ENCODE measurements at places on chromosomes 3 and 15.

DNA sequence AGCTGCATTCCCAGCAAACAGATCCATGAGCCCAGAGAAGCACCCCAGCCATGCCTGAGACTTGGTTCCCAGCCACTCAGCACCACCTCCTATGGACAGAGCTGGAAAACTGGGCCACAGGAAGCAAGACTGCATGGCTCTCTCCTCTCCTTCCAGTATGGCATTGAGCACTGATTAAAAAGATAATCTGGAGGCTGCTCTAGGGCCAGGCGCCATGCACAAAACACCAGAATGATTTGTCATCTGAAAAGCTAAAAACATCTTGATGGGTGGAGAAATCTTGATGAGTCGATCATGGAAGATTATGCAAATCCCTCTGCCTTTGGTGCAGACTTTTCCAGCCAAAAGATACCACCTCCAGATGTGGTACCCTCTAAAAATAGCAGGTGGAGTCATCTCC lies 62.7 kb upstream of the MRPS22 start:
- DNase-seq, result no peak

DNA sequence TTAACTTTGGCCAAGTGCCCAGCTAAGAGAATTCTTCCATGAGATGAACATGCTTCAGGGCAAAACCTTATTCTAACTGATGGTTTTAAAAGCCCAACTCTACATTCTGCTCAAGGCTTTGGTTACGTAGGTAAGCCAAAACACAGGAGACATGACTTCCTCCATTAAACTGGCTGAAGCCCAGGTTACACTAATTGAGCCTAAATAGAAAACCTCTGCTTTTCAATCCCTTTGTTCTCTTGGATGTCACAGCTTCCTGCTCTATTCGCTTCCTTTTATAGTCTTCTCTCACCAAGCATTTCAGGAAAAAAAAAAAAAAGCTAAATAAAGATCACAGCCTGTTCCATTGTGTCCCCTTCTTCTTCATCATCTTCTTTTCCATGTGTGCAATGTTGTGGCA lies 420.4 kb downstream of the TIGIT start:
- DNase-seq, result no peak

DNA sequence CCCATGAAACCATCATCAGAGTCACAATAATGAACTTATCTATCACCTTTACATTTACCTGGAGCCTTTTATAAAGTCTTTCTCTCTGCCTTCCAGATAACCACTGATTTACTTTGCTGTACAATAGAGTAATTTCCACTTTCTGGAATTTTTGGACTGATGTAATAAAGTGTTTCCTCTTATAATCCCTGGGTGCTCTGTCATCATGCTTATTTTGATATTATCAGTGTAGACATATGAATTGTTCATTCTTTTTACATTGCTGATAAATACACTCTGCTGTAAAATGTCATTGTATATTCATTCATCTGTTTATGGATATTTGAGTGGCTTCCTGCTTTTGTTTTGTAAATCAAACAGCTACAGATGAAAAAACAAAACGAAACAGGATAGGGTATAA lies 27.0 kb upstream of the IREB2 start:
- no peak for DNase-seq

- no peak for DNase-seq
These were observed 1.1 kb downstream of the SNRK start for GRCh38 chr3:43287500-43287873.

- DNase-seq, result no peak
These were observed 134.5 kb downstream of the IGF1R start for GRCh38 chr15:98782801-98783200.

DNA sequence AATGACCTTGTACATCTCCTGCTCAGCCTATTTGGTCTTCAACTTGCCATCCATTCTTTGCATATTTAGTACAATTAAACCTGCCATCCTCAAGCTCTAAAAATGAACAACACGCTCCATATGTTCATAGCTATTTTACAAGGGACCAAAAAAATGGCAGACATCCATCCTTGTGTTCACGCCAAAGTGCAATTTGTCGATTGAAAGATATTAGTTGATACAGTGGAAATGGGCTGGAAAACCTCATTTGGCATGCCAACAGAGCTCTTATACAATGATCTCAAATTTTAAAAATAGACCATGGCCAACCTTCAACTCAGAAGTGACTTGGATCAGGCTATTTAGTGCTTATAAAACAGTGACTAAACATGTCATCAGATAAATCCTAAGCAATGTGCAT lies 413.6 kb upstream of the ARL6 start:
- DNase-seq, result no peak

DNA sequence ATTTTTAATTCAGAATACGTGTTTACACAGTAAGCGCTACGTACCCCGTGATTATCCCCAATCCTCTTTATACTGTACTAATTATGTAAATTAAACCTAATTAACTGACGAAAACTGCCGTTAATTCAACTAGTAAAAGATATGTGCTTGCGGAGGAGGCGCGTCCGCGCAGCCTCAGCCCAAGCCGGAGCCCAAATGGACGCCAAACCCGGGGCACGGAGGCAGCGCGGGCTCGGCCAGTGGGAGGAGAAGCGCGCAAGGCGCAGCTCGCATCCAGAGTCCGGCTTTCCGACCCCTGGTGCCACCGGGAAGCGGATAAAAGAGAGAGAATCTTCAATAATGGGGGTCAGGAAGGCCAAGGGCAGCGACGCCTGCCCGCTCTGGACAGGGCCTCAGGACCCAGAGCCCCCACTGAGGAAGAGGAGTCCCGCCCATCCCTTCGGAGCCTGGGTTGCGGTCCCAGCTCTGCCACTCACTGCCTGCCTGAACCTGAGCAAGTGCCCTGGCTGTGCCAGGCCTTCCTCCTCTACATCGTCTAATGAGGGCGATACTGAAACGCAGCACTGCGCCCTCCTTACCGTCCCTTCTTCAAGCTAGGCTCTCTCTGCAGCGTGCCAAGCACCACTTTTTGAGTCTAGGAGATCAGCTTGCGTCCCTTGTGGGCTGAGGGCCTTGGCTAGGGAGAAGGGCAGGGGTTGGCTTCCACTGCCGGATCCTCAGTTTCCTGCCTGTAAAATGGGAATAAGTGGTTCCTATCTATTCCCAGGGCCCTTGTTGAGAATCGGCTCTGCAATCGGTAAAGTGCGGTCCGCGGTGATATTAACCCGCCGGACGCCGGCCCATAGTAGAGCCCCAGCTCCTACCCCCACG lies 5.0 kb upstream of the SKOR1 start:
- DNase-seq, result no peak

DNA sequence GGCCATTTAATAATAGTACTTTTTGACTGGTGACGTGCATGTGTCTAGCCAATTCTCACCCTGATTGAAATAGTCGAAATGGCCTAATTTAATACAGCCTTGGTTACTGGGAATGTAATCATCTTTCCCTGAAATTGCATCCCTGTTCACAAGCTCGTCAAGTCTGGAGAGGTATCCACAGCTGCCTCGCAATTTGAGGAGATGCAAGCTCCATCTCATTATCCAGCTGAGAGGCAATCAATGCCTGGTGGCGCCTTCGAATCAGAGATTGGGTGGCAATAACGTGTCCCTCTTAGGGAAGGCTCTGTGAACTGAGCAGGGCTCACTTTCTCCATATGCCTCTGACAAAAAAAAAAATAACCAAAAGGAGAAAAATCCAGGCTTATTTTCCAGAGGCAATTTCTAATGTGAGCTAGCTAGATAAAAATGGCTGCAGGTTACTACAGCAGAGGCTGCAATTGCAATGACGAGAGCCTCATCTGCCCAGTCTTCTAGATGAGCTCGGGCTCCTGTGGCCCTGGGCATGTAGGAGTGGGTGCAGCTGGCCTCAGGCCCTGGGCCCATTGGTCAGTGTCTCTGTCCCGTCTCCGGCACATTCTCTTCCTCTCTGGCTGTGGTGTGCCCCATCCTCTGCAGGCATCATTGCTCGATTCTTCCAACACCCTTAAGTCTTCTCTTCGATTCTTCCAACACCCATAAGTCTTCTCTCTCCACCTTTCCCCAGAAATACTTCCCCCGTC lies 487.5 kb downstream of the GABRG3 start:
- DNase-seq, result no peak

DNA sequence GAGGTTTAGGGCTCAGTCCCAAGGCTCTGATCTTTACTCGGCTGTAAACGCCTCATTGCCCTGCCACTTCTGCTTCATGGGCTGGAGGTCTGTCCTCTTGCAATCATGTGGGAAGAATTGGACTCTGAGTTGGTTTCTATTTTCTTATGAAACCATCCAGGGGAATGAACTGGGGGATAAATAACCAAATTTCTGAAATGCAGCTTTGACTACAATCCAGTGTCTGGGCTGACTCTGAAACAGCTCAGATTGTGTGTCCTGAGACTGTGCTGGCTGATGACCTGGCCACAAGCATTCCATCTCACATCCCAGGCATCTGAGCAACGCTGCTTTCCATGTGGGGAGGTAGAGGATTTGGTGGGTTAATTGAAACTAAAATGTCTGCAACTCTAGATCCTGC lies 71.0 kb upstream of the GALNT15 start:
- no peak for DNase-seq

DNA sequence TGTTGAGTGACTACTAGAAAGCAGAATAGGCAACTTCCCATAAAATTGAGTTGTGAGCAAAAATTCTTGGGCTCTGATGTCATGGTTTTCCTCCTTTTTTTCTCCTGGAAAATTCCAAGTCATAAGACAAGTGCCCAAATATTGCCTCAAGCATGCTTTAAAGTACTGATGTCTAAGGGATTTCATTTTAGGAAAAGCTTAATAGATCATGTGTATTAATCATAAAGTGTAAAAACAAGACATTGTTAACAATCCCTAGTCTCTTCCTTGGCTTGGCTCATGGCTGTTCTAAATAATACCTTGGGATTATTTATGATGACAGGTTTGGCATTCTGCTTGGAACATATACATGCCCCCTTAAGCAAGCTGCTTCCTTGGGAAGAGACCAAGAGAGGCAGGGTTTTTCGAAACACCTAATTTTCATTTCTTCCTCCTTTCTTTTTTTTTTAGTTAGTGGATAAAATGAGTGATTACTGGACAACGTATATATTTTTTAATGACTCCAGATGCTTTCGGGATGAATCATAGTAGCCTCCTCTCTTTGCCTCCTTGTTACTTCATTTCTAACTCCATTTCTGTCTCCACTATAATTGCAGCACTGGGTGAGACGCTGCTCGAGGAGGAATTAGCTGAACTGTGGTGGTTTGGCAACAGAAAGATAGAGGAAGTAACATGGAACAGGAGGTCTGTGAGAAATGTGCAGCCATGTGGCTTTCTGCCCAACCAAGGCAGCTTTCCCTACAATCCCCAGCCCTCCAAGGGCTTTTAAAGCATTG lies 104.9 kb downstream of the TPRG1 start:
- DNase-seq, result no peak

GRCh38 chr3:97817965-97818364 lies 3.8 kb upstream of the CRYBG3 start:
- no peak for DNase-seq

DNA sequence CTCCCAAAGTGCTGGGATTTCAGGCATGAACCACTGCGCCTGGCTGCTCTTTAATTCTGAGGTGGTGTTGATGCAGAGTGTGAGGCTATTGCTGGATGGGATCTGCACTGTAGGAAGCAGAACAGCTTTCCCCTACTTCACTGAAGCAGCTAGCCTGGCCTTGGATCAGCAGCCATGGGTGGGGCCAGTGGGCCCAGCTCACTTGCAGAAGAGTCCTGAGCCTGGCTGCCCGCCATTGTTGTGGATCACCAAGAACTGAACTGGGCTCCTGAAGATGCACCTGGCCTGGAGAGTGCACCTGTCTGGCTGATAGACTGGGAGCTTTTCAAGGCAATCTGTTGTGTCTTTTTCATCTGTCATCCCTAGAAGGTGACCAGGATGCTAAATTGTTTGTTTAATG lies 11.9 kb downstream of the TLNRD1 start:
- DNase-seq, result no peak

DNA sequence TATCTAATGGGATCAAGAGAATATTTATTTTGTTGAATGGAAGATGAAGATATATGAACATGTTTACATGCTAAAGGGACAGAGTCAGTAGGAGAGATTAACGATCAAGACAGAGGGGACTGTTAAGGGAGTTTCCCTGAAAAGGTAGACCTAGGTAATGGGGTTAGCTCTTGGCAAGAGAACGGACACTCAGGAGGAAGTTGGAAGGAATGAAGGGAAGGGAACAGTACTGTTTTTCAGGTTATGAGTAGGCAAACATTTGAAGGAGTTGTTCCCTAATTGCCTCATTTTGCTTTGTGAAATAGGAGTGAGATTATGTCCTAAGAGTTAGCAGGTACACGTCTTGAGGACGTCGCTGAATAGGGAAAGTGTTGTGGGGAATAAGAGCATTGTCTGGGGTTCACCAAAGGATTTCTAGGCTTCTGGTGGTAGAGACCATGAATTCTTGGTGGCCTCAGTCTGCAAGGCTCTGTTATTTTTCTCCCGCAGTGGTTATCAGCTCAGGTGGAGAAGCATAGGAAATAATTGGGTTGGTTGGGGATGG lies 41.3 kb downstream of the PDE8A start:
- DNase-seq, result no peak

DNA sequence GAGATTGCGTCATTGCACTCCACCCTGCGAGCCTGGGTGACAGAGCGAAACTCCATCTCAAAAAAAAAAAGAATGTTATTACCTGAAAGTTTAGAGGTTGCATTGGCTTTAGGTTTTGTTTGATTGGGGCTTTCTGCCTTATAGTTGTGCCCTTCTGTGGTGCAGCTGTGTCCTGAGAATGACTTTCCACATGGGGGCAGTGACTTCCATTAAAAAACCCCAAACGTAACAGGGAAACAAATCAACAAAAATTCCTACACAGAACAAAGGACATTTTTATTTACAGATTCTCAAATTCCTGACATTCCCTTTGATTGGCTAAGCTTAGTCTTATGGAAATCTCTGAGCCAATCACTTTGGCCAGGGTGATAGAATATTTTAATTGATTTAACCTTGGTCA lies 154.1 kb upstream of the GPR149 start:
- no peak for DNase-seq

DNA sequence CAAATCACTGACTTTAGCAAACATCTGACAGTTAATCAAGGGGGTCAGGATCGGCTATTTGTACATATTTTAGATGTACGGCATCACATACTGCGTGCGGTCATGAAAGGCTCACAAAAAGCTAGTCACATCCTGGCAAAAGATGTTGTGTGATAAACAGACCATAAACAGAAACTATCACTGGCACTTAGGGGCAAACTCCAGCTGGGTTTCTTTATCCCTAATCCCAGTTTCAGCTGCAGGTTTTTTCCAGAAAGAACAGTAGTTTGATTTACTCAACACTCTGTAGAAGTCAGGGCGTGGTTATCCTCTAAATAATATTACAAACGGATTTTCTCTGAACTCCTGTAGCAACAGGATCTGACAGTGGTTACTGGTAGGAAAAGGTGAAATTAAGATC lies 112.4 kb upstream of the BHLHE40 start:
- no peak for DNase-seq

DNA sequence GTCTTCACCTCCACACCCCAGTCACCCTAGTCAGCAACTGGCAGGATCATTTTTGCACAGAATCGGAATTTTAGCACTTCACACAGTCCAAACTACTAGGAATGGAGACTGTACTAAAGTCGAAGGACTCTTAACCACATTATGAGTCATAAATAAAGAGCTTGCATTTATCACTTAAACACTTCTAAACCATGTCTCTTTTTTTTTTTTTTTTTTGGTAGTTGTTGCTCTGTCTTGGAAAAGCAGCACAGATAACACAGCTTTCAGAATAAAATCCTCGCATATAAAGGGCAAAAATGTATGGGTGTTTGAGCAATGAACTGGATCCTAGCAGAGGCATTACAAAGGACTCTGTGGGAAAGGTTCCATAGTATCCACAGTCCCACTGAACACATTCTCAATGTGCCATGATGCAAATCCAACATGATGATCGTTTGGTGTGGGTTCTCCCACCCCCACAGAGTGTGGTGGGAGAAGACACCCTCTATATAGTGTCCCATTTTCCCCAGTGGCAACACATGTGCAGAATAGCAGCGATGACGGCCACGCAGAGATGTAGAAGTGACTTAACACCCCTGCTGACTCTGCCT lies 47.1 kb downstream of the FOXP1 start:
- no peak for DNase-seq
